ENCODE measurements at places on chromosomes 12 and 14.

- DNase-seq: no peak
These were observed 36.7 kb upstream of the LGALS3 start for GRCh38 chr14:55092341-55092740.

DNA sequence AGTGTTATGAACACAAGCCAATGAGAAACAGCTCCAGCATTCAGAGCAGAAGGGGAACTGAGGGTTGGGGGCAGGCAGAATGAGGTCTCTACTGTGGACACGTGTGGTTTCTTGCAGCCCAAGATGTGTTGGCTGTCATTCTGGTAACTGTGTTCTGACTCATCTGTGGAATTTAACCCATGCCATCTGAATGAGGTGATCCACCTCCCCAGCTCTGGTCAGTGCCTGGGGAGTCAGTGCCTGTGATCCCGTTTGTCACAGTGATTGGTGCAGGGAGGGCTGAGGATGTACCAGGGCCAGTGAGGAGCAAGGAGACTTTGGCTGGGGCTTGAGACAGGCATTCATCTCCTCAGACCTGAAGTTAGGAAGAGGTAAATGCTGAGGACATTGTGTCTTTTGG is 216.8 kb downstream of the MSRB3 start:
- no peak for DNase-seq

GRCh38 chr12:117034701-117035151 is 64.5 kb downstream of the TESC start:
- DNase-seq: no peak

GRCh38 chr12:6272300-6273204 is 37.9 kb upstream of the PLEKHG6 start:
- no peak for DNase-seq

DNA sequence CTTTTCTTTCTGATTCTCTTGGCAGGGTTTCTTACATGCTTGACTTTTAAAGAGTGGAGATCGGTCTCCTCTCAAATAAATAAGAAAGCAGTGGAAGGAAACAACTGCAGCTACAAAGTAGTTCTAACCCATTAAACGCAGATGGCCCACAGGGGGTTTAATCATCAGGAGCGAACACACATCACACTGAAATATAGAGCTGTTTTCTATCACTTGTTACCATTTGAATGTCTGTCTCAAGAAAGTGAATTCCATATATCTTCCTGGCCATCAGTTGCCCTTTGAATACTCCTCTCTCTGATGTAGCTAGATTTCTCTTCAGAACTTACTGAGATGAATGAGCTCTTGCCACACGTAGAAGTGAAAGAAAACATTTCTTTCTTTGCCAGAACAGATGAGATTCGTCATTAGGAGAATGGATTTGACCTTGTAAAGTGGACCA is 29.1 kb downstream of the ALX1 start:
- DNase-seq: no peak

Data from Kasumi-1 (cell line).